ENCODE measurements at places on chromosomes 5 and 9. TPM values are rescaled to one million over a fixed set of nuclear protein-coding genes. Genes with fewer than 3 reads are reported as not detected.

GRCh38 chr9:5922192-5922591 is 31.5 kb downstream of the MLANA start:
- no peak for DNase-seq

- DNase-seq: no peak
Observed at GRCh38 chr9:126879288-126879687, 18.8 kb downstream of the ZBTB34 start.

GRCh38 chr9:72875221-72875620 is 77.6 kb downstream of the ALDH1A1 start:
- DNase-seq: no peak

PTAR1 gene
- 71.5 TPM for total RNA-seq

DNA sequence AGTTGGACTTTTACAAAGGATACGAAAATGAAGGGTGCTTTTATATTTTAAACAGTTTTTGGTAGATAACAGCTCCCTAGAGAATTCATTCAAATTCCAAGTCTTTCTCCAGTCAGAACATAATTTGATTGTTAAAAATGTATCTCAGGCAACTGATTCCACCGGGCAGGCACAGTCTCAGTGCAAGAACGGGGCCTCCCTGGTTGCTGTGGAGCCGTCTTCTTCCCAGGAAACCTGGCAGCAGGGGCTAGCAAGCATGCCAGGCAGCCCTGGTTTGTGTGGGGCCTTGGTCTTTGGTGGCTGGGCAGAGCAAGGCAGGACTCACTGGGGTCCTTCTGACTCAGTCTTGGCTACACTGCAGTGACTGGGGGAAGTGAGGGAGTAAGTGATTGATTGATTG is 143.5 kb downstream of the NXNL2 start:
- no peak for DNase-seq

- DNase-seq: no peak
Observed at GRCh38 chr5:65030056-65030455, 261.3 kb downstream of the CWC27 start.

FCHSD1 gene
- total RNA-seq: 16.3 TPM

DNA sequence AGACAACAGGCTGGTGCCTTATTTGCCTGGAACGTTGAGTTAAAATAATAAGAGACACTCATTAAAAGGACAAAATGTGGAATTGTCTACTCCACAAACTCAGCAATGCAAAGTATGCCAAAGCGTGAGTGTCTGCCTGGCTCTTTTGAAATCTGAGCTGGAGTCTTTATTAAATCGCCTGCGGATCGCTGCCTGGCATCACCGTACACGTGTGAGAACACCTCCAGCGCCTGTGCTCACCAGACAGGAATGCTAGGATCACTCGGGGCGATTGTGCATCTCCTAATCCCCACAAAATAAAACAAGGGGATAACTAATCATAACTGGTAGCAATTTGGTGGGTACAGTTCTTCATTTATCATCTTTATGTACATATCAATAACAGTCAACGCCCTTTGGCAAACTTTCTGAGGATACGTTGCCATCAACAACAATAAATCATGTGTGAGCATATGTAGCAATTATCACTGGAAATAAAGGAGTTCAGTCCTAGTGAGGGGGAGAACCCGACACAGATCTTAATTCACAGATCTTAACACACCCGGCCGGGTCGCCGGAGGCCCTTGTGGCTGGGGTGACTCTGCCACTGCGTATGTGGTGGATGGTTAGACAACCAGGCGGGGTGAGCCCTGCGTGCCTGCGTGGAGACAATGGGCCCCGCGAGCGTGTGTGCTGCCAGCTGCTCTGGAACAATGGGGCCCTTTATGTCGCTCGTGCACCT is 284.9 kb upstream of the IRX1 start:
- DNase-seq: no peak

DNA sequence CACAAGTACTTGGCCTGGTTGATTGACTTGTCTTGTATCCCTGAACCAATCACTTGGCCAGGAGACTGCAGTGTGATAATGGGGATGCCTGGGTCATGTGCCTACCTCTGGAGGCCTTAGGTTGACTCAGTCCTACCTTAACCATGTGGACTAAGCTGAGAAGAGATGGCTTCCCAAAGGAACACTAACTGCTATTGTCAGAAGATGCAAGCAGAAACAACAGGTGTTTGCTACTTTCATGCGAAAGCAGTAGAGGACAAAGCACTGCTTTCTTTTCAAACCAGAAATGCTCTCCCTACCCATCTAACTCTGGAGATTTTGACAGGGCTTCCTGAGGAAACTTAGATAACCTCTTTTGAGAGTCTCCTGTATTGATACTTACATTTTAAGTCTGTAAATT is 22.9 kb downstream of the CDK7 start:
- no peak for DNase-seq

- DNase-seq: no peak
Observed at GRCh38 chr5:135343413-135343812, 55.6 kb downstream of the MACROH2A1 start.

CER1 gene
- total RNA-seq: not detected

DNA sequence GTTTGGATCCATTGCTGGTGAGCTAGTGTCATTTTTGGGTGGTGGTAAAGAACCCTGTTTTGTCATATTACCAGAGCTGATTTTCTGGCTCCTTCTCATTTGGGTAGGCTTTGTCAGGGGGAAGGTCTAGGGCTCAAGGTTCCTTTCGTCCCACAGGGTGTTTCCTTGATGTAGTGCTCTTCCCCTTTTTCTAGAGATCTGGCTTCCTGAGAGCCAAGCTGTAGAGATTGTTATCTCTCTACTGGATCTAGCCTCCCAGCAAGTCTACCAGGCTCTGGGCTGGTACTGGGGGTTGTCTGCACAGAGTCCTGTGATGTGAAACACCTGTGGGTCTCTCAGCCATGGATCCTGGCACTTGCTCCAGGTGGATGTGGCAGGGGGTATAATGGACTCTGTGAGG is 145.9 kb downstream of the HINT1 start:
- DNase-seq: no peak

PCDHGC3 gene
- 50.5 TPM for total RNA-seq

- DNase-seq: peak; percentile 47
Observed at GRCh38 chr5:65651144-65651543, 26.3 kb downstream of the SHLD3 start.

GRCh38 chr5:102139029-102139428 is 157.1 kb downstream of the SLCO4C1 start:
- no peak for DNase-seq

- no peak for DNase-seq
Observed at GRCh38 chr5:151497391-151498002, 50.1 kb downstream of the SLC36A1 start.

SPACA9 gene
- total RNA-seq: 2.5 TPM

DNA sequence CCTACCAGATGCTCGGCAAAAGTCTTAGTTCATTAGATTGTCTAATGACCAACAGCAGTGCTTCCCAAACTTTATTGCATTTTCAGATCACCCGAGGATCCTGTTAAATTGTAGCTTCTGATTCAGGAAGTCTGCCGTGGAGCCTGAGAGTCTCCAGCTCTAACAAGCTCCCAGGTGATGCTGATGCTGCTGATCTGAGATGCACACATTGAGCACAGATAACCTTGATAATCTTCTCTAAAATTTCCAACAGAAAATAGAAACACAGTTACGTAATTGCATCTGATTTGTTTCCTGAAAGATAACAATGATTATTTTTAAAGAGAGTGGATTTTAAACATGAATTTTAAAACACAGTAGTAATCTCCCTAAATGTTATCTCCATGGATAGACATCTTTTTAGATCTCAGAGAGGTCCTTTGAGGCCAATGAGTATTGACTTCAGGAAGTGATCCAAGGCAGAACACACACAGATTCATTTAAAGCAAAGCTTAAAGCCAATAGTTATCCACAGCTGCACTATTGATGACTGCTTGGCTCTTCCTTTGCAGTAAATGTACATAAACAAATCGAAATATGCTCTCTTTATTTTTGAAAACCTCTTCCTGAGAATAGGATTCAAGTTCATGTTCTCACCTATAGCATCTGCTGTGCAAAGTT is 122.8 kb upstream of the TNPO1 start:
- no peak for DNase-seq

DNA sequence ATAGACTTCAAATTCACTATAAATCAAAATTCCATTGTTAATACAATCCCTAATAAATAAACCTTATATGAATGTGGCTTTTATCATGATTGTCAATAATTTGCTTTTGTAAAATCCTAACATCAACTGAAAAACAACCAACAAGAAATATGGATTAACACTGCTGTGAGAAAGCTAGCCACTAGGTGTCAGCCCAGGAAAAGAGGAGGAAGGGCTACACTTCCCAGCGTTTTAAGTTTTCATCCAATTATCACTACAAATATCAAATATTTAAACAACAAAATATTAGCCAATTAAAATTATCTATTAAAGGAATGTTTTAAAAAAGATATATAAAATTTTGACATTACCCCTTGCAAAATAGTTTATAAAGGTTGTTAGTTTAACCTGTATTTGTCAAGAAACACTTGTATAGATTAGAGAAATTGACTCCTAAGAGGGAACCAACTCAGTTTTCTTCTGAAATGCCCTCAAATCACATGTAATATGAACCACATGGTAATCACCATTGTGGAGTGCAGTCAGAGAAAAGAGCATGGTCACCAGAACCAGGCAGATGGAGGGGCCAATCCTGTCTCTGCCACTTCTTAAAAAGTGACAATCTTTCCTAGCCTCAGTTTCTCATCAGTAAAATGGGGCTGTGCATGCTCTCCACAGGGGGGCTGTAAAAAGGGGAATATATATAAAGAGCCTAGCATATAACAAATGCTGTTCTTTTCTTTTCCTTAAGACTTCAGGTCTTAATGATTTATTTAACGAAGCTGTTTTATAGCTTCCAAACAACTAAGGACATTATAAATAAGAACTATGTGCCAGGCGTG is 188.2 kb downstream of the CRB2 start:
- DNase-seq: no peak

DNA sequence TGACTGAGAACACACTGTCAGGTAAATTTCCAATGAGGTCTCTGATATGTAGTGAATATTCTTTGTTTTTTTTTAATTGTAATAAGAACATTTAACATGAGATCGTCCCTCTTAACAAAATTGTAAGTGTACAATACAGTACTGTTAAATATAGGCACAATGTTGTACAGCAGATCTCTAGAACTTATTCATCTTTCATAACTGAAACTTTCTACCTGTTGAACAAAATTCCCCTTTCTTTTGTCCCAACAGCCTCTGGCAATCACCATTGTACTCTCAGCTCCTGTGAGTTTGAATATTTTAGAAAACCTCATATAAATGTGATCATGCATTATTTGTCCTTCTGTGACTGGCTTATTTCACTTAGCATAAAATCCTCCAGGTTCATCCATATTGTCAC is 10.6 kb upstream of the PRLR start:
- no peak for DNase-seq

GRCh38 chr5:23042226-23042625 is 189.1 kb upstream of the CDH12 start:
- DNase-seq: no peak

- DNase-seq: peak; percentile 58
Observed at GRCh38 chr9:114250235-114250568, 72.7 kb upstream of the ORM1 start.

ENTPD2 gene
- 26.8 TPM for total RNA-seq

NRG2 gene
- 0.89 TPM for total RNA-seq

DNA sequence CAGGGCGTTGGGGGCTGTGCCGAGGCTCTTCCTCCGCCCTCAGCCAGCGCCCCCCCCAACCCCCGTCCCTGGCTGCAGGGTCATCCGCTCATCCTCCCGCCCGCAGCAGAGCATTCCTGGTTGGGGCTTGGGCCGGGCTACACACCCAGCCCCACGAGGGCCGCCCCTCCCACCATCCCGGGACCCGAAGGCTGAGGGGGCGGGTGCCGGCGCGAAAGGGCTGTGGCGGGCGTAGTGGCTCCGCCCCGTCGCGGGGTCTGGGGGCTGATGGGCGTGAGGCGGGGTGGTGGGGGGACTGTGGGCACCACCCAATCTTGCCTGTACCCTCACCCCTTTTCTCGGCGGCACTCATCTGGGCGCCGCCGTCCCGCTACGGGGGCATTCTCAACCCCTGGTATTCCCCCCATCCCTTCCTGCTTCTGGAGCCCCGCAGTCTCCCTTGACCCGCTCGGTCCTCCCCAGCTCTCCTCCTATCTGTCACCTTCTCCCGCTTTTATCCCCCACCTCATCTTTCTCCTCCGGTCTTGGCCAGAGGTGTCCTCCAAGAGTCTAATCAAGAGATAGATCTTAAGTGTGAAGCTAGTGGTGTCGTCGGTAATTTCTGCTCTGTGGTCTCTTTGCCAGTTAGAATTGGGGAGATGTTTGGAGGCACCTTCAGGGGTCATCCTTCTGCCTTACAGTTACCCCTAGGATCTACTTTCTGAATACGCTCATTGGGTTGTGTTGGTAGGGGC is 1.6 kb downstream of the FER start:
- no peak for DNase-seq
